ENCODE measurements at places on chromosomes 16 and 17.

DNA sequence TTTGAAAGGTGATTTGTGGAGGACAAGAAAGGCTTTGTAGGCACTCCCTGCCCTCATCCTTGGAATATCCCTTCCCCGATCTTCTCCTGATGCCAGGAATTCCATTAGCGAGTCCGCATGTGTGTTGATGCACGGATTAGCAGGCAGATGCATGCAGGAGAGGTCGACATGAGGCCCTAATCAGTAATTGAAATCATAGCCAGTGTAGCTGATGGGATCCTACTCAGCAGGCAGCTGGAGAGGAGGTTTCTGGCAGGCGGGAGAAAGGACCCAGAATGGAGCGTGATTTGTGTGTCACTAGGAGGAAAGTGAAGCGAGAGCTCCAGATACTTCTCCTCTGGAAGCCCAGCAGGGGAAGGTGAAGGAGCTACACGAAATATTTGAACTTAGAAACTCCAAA lies 196.3 kb upstream of the CDH11 start:
- H3K27me3 ChIP-seq: no peaks in the 10 kb centered on the region
- no peak for DNase-seq
- H3K27ac ChIP-seq: no peak overlapping the region
- no peak overlapping the region for H3K4me3 ChIP-seq

DNA sequence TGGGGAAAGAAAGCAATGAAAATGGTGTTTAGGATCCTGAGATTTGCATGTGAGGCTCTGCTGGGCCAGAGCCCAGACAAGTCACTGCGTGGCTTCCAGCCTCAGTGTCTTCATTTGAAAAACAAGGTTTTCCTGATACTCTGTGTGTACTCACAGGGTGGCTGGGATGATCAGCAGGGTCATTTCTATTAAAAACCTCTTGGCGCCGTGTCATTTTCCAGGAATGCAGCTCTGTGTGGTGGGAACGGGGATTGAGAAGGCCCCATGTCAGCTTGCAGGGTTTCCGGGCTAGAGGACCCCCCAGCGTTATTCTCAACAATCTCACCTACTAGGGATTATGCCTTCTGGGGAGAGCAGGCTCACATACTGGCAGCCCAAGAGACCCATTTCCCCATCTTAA lies 73.5 kb downstream of the FOXL1 start:
- H3K4me3 ChIP-seq: no peak overlapping the region
- H3K36me3 ChIP-seq: no peaks in the 10 kb centered on the region
- peaks cover 5% of the 10 kb centered on the region for H3K27me3 ChIP-seq
- no peaks in the 10 kb centered on the region for H3K4me1 ChIP-seq

DNA sequence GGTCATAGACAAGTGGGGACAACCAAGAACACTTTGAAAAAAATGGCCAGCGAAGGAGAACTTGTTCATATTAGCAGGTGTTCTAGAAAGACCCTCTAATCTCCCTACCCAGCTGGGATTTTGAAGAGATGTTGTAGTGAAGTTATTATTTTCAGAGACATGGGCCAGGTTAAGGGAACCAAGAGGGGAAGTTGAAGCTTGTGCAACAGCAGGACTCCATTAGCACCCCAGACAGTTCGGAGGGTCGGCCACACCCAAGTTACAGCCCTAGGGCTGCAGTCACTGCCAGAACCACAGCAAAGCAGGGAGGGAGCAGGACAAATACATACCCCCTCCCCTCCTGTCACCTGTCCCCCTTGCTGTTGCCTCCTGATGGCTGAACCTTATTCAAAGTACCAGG lies 42.3 kb downstream of the WSB1 start:
- peaks cover 27% of the 10 kb centered on the region for H3K4me1 ChIP-seq
- no peak overlapping the region for H3K27ac ChIP-seq
- H3K4me3 ChIP-seq: no peak overlapping the region
- H3K36me3 ChIP-seq: no peaks in the 10 kb centered on the region
- no peak for DNase-seq
- H3K27me3 ChIP-seq: no peaks in the 10 kb centered on the region

DNA sequence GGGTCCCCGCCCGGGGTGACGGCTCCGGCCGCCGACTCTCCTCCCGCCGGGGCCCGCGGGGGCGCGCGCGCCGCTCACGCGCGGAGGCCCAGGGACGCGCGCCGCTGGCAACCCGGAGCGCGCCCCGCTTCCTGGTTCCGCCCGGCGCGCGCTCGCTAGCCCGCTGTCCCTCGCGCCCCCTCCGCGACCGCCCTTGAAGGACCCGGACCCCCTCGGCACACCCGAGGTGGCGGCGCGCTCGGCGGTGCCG lies at the start of gene STAT5B:
Gene STAT5B, minus strand, starts transcription at position 33 of the 250 bp plus-strand sequence. CDS start 44,264 bp downstream, outside the sequence.
- peak; percentile 70 for DNase-seq
- peaks cover 40% of the 10 kb centered on the region for H3K36me3 ChIP-seq

- H3K27ac ChIP-seq: no peak overlapping the region
- peaks cover 14% of the 10 kb centered on the region for H3K36me3 ChIP-seq
- DNase-seq: no peak
- H3K27me3 ChIP-seq: peaks cover 11% of the 10 kb centered on the region
- H3K4me3 ChIP-seq: no peak overlapping the region
Observed at GRCh38 chr17:83079766-83080578, 563 bp downstream of the METRNL start.

DNA sequence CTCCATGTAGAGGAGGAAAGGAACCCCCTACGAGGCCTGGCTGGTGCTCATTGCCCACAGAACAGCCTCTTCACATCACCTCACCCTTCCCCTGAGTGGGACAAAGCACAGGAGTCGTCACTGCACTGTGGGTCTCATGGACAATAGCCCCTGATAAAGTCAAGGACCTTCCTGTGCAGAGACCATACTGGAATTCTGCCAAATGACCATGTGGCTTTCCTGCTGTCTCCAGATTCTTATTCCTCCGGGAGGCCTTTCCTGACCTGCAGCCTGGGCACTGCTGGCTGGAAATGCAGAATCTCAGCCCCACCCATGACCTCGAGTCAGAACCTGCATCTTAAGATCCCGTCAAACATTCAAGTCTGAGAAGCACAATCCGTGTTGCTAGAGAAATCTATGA lies 60.5 kb upstream of the ERN1 start:
- DNase-seq: no peak
- peaks cover 10% of the 10 kb centered on the region for H3K36me3 ChIP-seq
- H3K27ac ChIP-seq: no peak overlapping the region
- H3K4me3 ChIP-seq: no peak overlapping the region
- no peaks in the 10 kb centered on the region for H3K27me3 ChIP-seq

DNA sequence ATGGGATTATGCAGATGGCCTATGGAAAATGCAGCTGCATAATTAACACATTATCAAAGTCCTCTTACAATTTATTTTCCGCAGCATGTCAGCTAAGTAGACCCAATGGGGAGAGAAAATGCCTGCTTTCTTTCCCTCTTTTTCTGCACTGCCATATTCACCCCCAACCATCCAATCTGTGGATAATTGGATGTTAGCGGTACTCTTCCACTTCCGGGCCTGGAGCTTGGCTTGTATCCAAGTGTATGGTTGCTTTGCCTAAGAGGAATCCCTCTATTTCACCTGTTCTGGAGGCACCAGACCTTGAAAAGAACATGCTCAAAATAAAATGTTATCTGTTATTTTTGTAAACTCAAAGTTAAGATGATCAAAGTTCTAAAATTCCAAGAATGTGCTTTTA lies 41.1 kb upstream of the CACNG3 start:
- no peak for DNase-seq
- peaks cover 17% of the 10 kb centered on the region for H3K36me3 ChIP-seq
- H3K4me3 ChIP-seq: no peak overlapping the region
- H3K4me1 ChIP-seq: no peaks in the 10 kb centered on the region

DNA sequence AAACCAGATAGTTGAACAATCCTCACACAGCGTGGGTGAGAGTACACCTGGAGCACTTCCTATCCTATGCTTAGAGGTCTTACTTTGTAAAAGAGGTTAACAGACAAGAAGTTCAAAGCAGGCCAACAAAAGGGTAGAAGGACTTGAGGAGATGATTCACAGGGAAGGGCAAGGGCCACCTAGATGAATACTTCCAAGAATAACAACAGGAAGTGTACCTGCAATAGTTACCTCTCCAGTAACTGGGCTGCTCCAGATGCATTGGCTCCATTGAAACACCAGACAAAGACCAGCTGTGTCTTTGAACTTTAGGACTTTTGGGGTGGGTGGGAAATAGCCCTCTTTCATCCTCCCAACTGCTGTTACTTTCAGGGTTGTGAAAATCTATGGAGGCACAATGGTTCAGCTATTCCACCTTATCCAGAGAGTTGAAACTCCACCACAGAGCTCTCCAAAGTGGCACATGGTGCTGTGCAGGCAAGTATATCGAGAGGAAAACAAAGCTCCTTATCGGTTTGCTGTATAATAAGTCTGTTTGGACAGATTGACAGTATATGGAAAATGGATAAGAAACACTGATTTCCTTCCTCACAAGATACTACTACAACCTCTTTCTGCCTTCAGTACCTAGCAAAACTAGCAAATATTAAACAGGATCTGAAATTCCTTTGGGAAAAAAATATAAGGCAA lies 22.7 kb downstream of the RNF43 start:
- no peaks in the 10 kb centered on the region for H3K36me3 ChIP-seq
- peaks cover 5% of the 10 kb centered on the region for H3K27me3 ChIP-seq
- no peak for DNase-seq
- no peak overlapping the region for H3K4me3 ChIP-seq
- H3K4me1 ChIP-seq: peaks cover 7% of the 10 kb centered on the region

- H3K4me3 ChIP-seq: no peak overlapping the region
- H3K36me3 ChIP-seq: no peaks in the 10 kb centered on the region
- peaks cover 19% of the 10 kb centered on the region for H3K27me3 ChIP-seq
- peaks cover 6% of the 10 kb centered on the region for H3K4me1 ChIP-seq
Observed at GRCh38 chr17:46832945-46833839, 14.7 kb upstream of the WNT3 start.

GRCh38 chr17:179066-179432 lies 2.4 kb downstream of the DOC2B start:
- no peak overlapping the region for H3K4me3 ChIP-seq
- H3K36me3 ChIP-seq: no peaks in the 10 kb centered on the region
- no peak overlapping the region for H3K27ac ChIP-seq
- H3K4me1 ChIP-seq: peaks cover 6% of the 10 kb centered on the region
- H3K27me3 ChIP-seq: peaks cover 16% of the 10 kb centered on the region
- no peak for DNase-seq

- no peaks in the 10 kb centered on the region for H3K36me3 ChIP-seq
- H3K4me1 ChIP-seq: no peaks in the 10 kb centered on the region
- H3K27ac ChIP-seq: no peak overlapping the region
- peaks cover 3% of the 10 kb centered on the region for H3K27me3 ChIP-seq
- DNase-seq: no peak
Observed at GRCh38 chr16:21203155-21203797, 8.1 kb downstream of the ZP2 start.

GRCh38 chr17:41910701-41911391 lies 7.9 kb downstream of the ACLY start:
- H3K36me3 ChIP-seq: peaks cover 56% of the 10 kb centered on the region
- H3K4me1 ChIP-seq: peaks cover 19% of the 10 kb centered on the region
- no peak for DNase-seq
- no peak overlapping the region for H3K27ac ChIP-seq
- no peaks in the 10 kb centered on the region for H3K27me3 ChIP-seq

- no peaks in the 10 kb centered on the region for H3K36me3 ChIP-seq
- no peak for DNase-seq
Observed at GRCh38 chr17:74968361-74968780, 4.2 kb downstream of the HID1 start.

DNA sequence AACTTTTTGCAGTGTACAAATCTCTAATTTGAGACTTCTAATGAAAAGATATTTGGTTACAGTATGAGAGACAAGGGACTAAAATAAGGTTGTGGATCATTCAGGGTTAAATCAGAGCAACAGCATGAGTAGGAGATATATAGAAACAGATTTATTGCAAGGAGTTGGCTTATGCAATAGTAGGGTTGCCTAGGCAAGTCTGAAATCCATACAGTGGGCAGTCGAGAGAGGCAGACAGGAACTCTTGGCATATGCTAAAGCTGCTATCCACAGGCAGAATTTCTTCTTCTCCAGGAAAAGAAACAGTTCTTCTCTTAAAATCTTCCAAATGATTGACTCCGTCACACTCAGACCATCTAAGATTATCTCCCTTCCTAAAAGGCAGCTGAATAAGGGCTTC lies 500.8 kb downstream of the MAF start:
- H3K4me1 ChIP-seq: peaks cover 18% of the 10 kb centered on the region
- H3K27ac ChIP-seq: no peak overlapping the region
- H3K4me3 ChIP-seq: no peak overlapping the region

DNA sequence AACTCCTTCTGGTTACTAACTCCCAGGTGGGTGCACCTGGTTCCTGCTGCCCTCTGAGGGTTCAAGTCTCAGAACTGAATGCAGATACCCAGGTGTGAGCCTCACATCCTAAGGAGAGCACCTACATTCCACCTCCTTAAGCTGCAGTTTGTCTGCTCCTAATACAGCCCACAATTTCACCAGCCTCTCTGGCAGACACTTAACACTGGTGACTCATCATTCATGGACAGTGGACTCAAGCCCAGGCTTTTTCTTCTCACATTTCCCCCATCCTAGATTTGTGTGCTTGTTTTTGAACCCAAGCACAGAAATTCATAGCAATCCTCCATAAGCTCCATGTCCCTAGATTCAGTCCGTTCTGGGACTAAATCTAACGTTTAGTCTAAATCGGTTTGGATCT lies 7.0 kb upstream of the MAF start:
- H3K36me3 ChIP-seq: peaks cover 3% of the 10 kb centered on the region
- DNase-seq: no peak
- no peak overlapping the region for H3K4me3 ChIP-seq
- H3K27me3 ChIP-seq: peaks cover 6% of the 10 kb centered on the region
- no peak overlapping the region for H3K27ac ChIP-seq

DNA sequence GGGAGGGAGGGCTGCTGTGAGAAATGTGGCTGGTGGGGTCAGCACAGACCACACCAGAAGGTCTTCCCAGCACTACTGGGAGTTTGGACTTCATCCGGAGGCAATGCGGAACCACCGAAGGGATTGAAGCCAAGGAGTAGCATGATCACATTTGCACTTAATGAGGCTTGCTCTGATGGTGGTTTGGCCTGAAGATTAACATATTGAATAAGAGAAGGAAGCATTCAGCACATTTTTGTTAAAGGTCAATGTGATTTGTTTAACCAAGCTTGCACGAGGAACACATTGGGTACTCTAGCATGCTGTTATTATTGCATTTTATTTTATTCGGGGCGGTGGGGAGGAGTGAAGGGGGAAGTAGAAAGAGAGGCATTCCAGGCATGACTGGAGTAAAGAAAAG lies 378.6 kb downstream of the UTP18 start:
- DNase-seq: no peak
- no peak overlapping the region for H3K27ac ChIP-seq
- H3K27me3 ChIP-seq: peaks cover 4% of the 10 kb centered on the region
- no peak overlapping the region for H3K4me3 ChIP-seq
- no peaks in the 10 kb centered on the region for H3K4me1 ChIP-seq
- H3K36me3 ChIP-seq: no peaks in the 10 kb centered on the region

- no peak for DNase-seq
- no peak within 1 kb of the TSS for H3K4me3 ChIP-seq
- H3K4me1 ChIP-seq: no peaks in the 10 kb centered on the region
- peaks cover 7% of the 10 kb centered on the region for H3K36me3 ChIP-seq
- H3K27me3 ChIP-seq: peaks cover 7% of the 10 kb centered on the region
Observed at GRCh38 chr16:674968-675883, at the start of gene RHBDL1. TSS of gene RHBDL1 (plus strand) at chr16:675671. CDS start at chr16:675791, 120 bp downstream.

- no peak for DNase-seq
- H3K36me3 ChIP-seq: peaks cover 2% of the 10 kb centered on the region
- peak overlapping the region; percentile 23 for H3K4me3 ChIP-seq
- no peak overlapping the region for H3K27ac ChIP-seq
Observed at GRCh38 chr16:28935346-28935745, 3.6 kb downstream of the CD19 start.

Measured in activated T-helper 1 cell treated with anti-CD3 and anti-CD28 coated beads, Interleukin-12 subunit alpha, Interleukin-12 subunit beta, Interleukin-2, Interleukin-4 antibody, amounts not matched to agents 30 ng/mL and 10 ng/mL and 1 ng/mL, durations not matched to agents 14 hours and 24 hours and 36 hours (primary cell).